Activated CD4-positive, alpha-beta T cell treated with anti-CD3 and anti-CD28 coated beads, Interleukin-2, amount 50 U/mL, for 16 hours (primary cell): ENCODE measurements at places on chromosomes 4 and X.

GRCh38 chr4:48746608-48747362, 33.3 kb downstream of the FRYL start:
- DNase-seq, result no peak

- DNase-seq, result no peak
Measured at GRCh38 chr4:40881096-40881495, 131.3 kb downstream of the NSUN7 start.

GRCh38 chrX:7996414-7996813, 69.2 kb upstream of the PNPLA4 start:
- peak; percentile 32 for DNase-seq

DNA sequence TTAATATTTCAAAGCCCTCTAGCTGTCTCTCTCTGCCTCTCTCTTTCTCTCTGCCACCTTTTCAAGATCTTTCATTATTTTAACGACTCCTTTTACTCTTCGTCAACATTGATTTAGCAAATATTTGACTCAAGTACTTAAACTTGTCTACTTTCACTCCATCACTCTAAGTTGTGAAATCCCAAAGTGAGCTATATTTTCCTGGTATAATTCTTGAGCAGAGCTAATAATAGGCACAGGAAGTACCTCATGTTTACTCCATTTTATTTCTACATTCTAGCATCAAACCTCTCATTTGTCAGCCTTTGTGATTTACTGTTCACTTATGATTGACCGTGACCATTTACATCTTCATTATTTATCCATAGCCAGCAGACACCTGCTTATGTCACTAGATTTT, 482.5 kb downstream of the RPA4 start:
- DNase-seq, result no peak

DNA sequence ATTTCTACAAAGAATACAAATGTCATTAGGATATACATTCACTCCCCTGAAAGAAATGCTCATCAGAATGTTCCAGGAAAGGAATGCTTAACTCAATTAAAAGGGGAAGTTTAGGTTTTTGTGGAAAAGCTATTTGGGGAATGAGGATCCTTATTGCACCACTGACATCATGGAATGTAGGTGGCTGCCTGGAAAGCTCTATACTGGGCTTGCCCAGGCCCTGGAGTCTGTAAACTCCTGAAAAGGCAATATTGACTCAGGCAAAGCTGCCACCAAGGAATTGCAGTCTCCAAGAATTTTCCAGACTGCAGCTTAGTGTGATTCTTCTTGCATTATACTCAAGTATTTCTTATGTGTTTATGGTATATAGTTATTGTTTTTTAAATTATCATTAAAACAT, 15.7 kb downstream of the DAPP1 start:
- DNase-seq, result no peak

DNA sequence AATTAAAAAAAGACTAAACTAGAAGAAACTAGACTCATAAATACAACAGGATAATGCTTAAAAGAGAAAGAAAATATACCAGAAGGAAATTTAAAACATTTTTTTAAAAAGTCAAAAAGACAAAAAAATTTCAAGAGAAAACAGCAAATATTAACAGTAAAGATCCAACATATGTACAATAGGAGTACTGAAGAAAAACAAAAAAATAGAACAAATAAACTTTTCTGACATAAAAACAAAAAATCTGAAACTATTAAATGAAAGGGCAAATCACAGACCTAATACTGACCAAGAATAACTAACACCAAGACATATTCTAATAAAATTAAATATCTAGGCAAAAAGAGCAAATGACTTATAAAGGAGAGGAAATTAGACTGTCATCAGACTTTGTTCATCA, 11.5 kb downstream of the DNAJB14 start:
- no peak for DNase-seq

- no peak for DNase-seq
Measured at GRCh38 chr4:52949336-52949735, 87.2 kb downstream of the RASL11B start.

DNA sequence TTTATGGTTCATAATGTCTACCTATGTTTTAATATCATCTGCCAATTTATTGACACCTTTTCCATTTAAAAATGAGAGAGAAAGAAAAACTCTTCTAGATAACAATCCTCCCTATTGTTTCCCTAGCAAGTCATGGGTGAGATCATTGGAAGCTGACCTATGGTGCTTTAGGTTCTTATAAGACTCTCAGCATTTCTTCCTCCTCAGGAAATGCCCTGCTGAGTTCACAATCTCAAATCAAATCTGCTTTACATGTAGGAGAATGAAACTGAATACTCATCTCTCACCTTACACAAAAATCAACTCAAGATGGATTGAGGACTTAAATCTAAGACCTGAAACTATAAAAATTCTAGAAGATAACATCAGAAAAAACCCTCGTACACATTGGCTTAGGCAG, 267.4 kb downstream of the RAPGEF2 start:
- peak; percentile 7 for DNase-seq

DNA sequence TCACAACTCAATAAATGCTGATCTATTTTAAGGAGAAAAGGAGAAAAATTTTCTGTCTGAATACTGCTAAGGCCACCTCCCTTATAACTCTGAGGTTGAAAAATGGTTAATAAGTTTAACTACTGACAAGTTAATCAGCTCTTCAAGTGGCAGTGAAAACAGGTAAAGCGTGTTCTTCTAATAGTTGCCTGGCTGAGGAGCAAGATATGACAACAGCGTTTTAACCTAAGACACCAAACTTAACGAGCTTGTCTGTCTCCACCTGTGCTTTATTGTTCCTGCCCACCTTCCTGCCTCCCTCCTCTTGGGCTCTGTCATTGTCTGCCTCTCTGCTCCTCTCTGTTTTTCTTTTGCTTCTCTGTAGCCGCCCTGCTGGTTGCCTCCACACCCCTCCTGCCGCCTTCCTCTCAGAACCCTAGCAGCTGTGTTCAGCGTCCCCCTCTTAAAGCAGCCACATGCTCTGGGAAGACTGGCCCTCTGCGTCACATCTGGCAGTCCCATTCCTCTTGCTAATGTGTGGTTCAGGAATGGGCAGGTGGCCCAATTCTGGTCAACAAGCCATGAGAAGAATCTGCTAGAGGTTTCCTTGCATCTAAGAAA, 4.3 kb upstream of the TSPAN5 start:
- DNase-seq, result peak; percentile 47

DNA sequence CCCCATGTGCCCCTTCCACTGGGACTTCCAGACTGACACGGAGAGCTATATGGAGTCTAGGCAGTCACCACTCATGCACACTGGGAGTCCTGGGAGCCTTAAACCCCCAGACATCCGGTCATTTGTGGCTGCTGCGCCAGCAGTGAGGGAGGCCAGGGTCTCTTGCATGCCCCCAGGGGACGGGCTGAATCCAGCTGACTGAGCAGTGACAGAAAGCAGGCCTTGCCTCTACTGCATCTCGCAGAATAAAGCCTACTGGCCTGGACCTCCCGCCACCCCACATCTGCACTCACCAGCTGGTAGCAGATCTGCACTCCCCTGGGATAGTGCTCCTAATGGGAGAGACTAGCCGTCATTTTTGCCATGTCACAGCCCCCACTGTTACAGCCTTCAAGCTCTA, 1234.2 kb downstream of the FAM133A start:
- DNase-seq, result no peak

- no peak for DNase-seq
Measured at GRCh38 chrX:135536877-135537276, 16.4 kb downstream of the INTS6L start.

GRCh38 chr4:146059865-146060264, 115.7 kb upstream of the LSM6 start:
- DNase-seq, result no peak

- no peak for DNase-seq
Measured at GRCh38 chr4:149521611-149522425, 293.8 kb downstream of the IQCM start.

- no peak for DNase-seq
Measured at GRCh38 chrX:18698737-18699650, 8.5 kb upstream of the PPEF1 start.

- no peak for DNase-seq
Measured at GRCh38 chr4:57445686-57446085, 335.5 kb upstream of the IGFBP7 start.

DNA sequence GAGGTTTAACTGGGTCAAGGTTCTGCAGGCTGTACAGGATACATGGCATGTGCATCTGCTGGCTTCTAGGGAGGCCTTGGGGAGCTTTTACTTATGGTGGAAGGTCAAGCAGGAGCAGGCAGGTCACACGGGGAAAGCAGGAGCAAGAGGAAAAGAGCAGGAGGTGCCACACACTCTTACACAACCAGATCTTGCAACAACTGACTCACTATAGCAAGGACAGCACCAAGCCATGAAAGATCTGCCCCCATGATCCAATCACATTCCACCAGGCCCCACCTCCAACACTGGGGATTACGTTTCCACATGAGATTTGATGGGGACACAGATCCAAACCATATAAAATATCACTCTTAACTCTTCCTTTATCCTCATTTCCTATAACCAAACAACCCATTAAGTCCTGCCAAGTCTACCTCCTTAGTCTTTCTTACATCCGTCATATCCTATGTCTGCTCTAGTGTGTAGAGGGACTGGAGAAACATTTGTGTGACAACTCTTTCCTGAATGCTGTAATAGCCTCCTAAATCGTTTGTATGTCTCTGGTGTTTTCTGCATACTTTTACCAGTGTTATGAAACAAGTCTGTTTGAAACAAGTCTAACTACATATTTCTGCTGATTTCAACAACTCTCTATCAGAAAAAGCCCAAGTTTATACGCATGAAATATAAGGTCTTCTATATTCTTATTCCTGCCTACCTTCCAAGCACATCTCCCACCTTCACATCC, 8.3 kb upstream of the RAP2C start:
- no peak for DNase-seq

- DNase-seq, result peak; percentile 12
Measured at GRCh38 chr4:107721436-107722100, 1.5 kb upstream of the PAPSS1 start.

DNA sequence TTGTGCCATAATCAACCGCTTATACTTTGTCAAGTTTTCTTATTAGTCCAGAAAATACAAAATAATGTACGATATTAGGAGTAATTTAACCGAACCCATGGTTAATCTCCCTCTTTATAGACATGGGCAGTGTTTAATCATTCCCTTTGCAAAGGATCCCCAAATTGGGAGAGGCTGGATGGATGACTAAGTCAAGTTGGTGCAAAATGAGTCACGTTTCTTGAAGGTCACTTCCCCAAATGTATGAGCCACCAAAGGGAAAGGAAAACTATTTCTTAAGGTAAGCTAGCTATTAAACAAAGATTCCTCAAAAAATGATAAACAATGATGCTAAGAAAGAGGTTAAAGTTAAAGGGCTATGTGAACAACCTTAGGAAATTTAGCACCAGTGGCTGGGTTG, 17.5 kb downstream of the MAML3 start:
- no peak for DNase-seq

- DNase-seq, result no peak
Measured at GRCh38 chr4:7591409-7592053, 156.8 kb upstream of the PSAPL1 start.
